ENCODE measurements at places on chromosomes 2 and 18.

DNA sequence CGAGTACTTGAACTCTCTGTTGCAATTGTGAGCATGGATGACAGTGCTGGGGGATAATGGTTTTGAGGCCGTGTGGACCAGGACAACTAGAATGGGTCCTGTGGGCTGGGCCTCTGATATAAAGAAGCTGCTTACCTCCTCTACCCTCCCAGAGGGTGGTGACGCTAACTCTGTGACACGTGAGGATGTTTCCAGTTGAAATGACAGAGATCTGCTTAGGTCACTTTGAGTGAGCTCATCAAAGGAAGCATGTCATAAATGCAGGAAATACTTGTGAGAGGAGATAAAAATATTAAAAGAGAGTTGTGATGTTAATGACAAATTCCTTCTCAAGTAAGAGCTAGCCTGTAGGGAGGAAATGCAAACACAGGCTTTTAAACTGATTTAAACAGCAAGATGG is 16.4 kb downstream of the RMC1 start:
- H3K27ac ChIP-seq = no peak overlapping the region
- H3K27me3 ChIP-seq = no peaks in the 10 kb centered on the region
- H3K36me3 ChIP-seq = peaks cover 82% of the 10 kb centered on the region
- DNase-seq = no peak

- no peaks in the 10 kb centered on the region for H3K27me3 ChIP-seq
- H3K4me3 ChIP-seq = no peak overlapping the region
- H3K4me1 ChIP-seq = no peaks in the 10 kb centered on the region
- no peaks in the 10 kb centered on the region for H3K36me3 ChIP-seq
- no peak overlapping the region for H3K27ac ChIP-seq
- no peak for DNase-seq
Observed at GRCh38 chr2:160516547-160517365, 23.1 kb upstream of the RBMS1 start.

DNA sequence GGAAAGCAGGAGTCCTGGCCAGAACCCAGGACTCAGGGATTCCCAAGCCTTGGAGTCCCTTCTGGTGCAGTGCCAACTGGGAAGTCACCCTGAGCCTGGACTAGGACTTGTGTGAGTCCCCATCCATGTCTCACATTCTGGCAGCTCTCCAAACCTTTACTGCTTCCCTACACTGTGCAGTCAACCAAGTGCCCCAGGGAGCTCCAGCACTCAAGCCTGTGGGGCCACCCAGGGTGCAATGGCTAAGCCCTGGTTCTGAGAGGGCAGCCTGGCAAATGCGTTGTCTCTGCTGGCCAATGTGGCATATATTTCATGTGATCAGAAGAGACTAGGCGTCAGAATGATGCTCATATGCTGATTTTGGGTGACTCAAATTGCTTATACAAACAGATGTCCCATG is 223.4 kb downstream of the SP3 start:
- no peak for DNase-seq
- H3K4me3 ChIP-seq = no peak overlapping the region
- no peaks in the 10 kb centered on the region for H3K27me3 ChIP-seq

GRCh38 chr2:108586116-108586515 is 51.8 kb downstream of the LIMS1 start:
- H3K27ac ChIP-seq = no peak overlapping the region
- DNase-seq = no peak
- H3K27me3 ChIP-seq = no peaks in the 10 kb centered on the region
- no peaks in the 10 kb centered on the region for H3K36me3 ChIP-seq
- no peak overlapping the region for H3K4me3 ChIP-seq

DNA sequence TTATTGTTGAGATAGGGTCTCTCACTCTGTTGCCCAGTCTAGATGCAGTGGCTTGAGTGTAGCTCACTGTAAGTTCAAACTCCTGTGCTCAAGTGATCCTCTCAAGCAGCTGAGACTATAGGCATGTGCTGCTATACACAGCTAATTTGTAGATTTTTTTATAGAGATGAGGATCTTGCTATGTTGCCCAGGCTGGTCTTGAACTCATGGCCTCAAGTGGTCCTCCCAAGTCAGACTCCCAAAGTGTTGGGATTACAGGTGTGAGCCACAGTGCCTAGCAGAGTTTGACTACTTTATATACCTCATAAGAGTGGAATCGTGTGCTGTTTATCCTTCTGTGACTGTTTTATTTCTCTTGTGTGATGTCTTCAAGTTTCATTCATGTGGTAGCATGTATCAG is 60.3 kb downstream of the TANC1 start:
- H3K27ac ChIP-seq = no peak overlapping the region
- no peaks in the 10 kb centered on the region for H3K4me1 ChIP-seq
- no peak for DNase-seq
- H3K36me3 ChIP-seq = no peaks in the 10 kb centered on the region
- H3K4me3 ChIP-seq = no peak overlapping the region

GRCh38 chr2:58727981-58728656 is 487.0 kb upstream of the FANCL start:
- no peak for DNase-seq
- no peak overlapping the region for H3K27ac ChIP-seq
- H3K4me1 ChIP-seq = no peaks in the 10 kb centered on the region

DNA sequence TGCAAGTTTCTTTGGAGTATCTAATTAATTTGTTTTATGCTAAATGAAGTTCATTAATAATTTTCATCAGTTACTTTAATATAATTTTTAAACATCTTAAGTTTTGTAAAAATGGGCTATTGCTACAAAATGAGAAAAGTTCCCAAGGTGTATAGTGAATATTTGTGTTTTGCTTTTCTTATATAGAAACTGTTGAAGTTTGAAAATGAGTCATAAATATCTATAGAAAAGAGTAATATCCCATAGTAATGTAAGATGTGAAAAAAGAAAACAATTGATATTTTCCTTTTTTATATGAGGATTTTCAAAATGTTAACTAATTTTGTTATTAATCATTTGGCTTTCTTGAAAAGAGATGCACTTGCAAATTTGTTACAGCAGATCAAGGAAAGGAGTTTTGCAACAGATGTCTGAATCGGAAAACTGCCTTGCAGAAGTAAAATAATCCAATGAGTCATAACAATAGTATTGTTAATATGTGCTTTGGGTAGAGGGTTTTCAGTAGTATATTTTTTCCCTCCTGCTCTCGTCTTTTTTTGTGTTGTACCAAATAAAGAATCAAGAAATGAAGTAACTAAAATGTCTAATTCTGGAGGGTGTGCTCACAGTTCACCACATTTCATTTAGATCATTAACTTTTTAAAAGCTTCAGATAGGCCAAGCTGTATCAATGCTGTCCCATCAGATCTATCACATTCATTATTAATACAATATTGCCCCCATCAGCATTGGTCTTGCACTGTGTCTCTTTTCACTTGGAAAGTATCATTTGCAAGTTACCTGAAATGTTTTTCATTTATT is 15.5 kb downstream of the DUSP19 start:
- no peak overlapping the region for H3K4me3 ChIP-seq
- DNase-seq = no peak
- no peaks in the 10 kb centered on the region for H3K4me1 ChIP-seq
- H3K36me3 ChIP-seq = no peaks in the 10 kb centered on the region
- H3K27ac ChIP-seq = no peak overlapping the region

DNA sequence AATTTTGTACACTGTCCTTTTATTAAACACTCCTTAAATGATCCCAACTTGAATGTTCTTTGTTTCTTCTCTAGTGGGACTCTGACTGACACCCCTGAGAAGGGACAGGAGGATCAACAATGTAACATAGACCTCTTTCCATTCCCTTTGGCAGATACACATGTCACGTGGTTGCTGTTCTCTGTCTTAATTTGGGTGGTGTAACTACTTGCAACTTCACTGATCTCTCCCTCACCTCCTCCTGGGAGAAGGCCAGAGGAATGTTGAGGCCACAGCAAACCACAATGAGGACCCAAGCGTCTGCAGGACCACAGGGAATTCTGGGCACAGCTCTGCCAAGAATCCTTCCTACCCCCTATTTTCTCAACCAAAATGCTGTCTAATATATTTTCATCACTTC is 205.6 kb downstream of the RTP5 start:
- DNase-seq = no peak
- H3K4me3 ChIP-seq = no peak overlapping the region
- H3K36me3 ChIP-seq = no peaks in the 10 kb centered on the region
- no peaks in the 10 kb centered on the region for H3K27me3 ChIP-seq

DNA sequence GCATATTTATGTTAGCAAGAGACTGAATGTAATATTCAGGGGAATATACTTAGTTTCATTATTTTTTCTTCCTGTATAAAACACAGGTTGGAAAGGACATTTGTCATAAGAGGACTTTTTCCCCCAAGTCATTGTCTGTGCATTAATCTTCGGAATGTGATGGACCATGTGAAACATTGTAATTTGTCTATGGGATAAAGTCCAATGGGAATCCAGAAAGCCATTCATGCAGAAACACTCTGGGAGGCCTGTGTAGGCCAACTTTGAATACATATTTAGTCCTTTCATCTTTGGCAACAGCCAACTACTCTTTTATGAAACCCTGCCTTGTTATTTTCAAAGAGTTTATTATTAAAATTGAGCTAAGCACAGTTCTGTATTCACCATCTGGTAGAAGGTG is 386.4 kb downstream of the PIK3C3 start:
- H3K4me1 ChIP-seq = no peaks in the 10 kb centered on the region
- no peak for DNase-seq
- H3K36me3 ChIP-seq = no peaks in the 10 kb centered on the region
- H3K27me3 ChIP-seq = no peaks in the 10 kb centered on the region
- H3K4me3 ChIP-seq = no peak overlapping the region

DNA sequence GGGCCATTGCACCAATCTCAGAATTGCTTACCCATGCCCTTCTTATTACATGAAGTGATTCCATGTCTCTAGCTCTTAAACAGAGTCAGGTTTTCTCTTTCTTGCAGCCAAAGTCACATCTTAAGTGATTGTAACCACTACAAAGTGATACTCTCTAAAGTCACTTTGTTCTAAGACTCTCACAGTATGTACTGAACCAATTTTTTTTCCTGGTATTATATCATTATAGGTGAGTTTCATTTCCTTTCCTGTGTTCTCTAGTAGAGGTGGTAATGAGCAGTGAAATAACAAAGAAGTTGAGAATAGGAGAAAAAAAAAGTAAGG is 66.3 kb upstream of the DARS1 start:
- no peak for DNase-seq
- H3K4me1 ChIP-seq = peaks cover 50% of the 10 kb centered on the region
- H3K27me3 ChIP-seq = no peaks in the 10 kb centered on the region
- H3K4me3 ChIP-seq = no peak overlapping the region
- H3K36me3 ChIP-seq = no peaks in the 10 kb centered on the region
- peak overlapping the region; percentile 40 for H3K27ac ChIP-seq

DNA sequence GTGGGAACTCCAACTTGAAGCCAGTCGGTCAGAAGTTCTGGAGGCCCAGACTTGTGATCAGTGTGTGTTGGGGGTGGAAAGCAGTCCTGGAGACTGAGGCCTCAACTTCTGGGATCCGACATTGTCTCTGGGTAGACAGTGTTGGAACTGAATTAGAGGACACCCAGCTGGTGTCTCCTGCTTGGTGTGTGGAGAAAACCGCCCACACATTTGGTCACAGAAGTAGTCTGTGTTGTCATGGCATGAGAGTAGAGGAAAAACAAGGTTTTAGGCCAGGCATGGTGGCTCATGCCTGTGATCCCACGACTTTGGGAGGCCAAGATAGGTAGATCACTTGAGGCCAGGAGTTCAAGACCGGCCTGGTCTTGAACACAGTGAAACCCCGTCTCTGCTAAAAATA is 51.5 kb downstream of the PUM2 start:
- peaks cover 35% of the 10 kb centered on the region for H3K36me3 ChIP-seq
- no peak overlapping the region for H3K4me3 ChIP-seq
- DNase-seq = no peak
- H3K4me1 ChIP-seq = no peaks in the 10 kb centered on the region
- no peaks in the 10 kb centered on the region for H3K27me3 ChIP-seq

DNA sequence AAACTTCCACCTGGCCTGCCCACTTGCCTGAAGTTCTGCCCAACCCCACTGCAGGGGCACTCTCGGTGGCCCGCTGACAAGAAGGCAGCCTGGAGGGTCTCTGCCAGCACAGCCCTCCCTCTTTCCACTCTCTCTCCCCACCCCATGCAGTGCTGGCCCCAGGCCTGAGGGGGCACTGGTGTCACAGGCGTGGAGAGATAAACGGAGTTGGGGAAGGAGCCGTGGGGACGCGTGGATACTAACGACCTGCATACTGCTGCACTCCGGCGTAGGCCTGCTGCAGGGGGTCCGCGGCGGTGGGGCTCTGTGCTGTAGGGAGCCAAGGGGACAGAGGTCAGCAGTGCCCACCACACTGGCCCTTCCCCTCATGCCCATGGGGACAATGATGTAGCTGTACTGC is 299.3 kb downstream of the CELF4 start:
- no peaks in the 10 kb centered on the region for H3K36me3 ChIP-seq
- no peaks in the 10 kb centered on the region for H3K4me1 ChIP-seq
- no peak overlapping the region for H3K27ac ChIP-seq
- no peak overlapping the region for H3K4me3 ChIP-seq
- no peak for DNase-seq
- H3K27me3 ChIP-seq = no peaks in the 10 kb centered on the region

- H3K4me1 ChIP-seq = no peaks in the 10 kb centered on the region
- H3K36me3 ChIP-seq = no peaks in the 10 kb centered on the region
- no peak overlapping the region for H3K27ac ChIP-seq
- no peaks in the 10 kb centered on the region for H3K27me3 ChIP-seq
- DNase-seq = no peak
Observed at GRCh38 chr2:160752475-160753330, 259.1 kb upstream of the RBMS1 start.

GRCh38 chr2:55590810-55591440 is 26.5 kb downstream of the PPP4R3B start:
- no peak for DNase-seq
- no peaks in the 10 kb centered on the region for H3K4me1 ChIP-seq
- no peak overlapping the region for H3K4me3 ChIP-seq
- H3K27me3 ChIP-seq = no peaks in the 10 kb centered on the region
- no peak overlapping the region for H3K27ac ChIP-seq

- no peaks in the 10 kb centered on the region for H3K36me3 ChIP-seq
- H3K4me1 ChIP-seq = no peaks in the 10 kb centered on the region
- no peaks in the 10 kb centered on the region for H3K27me3 ChIP-seq
- H3K4me3 ChIP-seq = no peak overlapping the region
Observed at GRCh38 chr2:7721413-7721995, 804.3 kb downstream of the RNF144A start.

GRCh38 chr2:151027151-151027550 is 234.5 kb downstream of the RBM43 start:
- H3K4me1 ChIP-seq = no peaks in the 10 kb centered on the region
- no peaks in the 10 kb centered on the region for H3K36me3 ChIP-seq
- H3K4me3 ChIP-seq = no peak overlapping the region
- DNase-seq = no peak
- H3K27me3 ChIP-seq = no peaks in the 10 kb centered on the region

GRCh38 chr18:8455661-8456614 is 153.3 kb upstream of the RAB12 start:
- H3K4me1 ChIP-seq = no peaks in the 10 kb centered on the region
- H3K27ac ChIP-seq = no peak overlapping the region
- no peaks in the 10 kb centered on the region for H3K36me3 ChIP-seq
- H3K4me3 ChIP-seq = no peak overlapping the region

DNA sequence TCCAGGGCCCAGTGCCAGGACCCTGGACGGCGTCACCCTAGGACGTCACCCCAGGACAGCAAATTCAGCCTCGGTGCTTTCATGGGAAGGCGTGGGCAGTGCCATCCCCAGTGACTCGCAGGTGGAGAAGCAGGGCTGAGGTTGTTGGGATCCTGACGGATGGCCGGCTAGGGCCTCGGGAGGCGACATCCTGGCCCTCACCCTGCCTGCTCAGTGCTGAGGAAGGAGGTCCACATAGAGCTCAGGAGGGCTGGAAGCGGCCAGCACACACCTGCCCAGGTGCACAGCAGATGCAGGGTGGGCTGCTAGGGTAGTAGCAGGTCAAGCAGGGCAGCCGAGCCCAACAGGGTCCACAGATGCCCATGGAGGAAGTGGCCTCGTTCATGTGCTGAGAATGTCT is 482.0 kb upstream of the SALL3 start:
- no peak overlapping the region for H3K27ac ChIP-seq
- DNase-seq = no peak
- H3K4me1 ChIP-seq = no peaks in the 10 kb centered on the region
- H3K4me3 ChIP-seq = no peak overlapping the region
- no peaks in the 10 kb centered on the region for H3K36me3 ChIP-seq
- H3K27me3 ChIP-seq = no peaks in the 10 kb centered on the region
